ENCODE measurements at places on chromosomes 3 and 15.

DNA sequence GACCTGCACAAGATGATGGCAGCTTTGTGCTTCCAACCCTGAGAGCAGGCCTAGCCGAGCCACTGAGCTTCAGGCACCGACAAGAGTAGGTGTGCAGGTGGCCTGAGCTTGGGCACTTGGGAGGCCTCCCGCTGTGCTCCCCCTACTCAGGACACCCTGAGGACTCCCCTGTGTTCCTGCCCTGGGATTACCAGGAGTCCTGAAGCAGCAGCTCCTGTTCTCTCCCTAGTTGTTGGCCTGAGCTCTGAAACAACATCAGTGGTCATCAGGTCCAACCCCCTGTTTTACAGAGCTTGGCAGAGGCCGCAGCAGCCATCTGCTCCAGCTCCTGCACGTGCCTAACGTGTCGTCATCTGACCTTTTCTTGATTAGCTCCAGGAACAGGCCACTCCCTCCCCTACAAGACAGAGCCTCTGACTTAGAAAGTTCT is 8.0 kb upstream of the MESP2 start:
- no peak for DNase-seq

- DNase-seq: no peak
Measured at GRCh38 chr15:43325039-43325684, 5.2 kb downstream of the LCMT2 start.

GRCh38 chr3:175893566-175893965 is 1034.4 kb downstream of the NAALADL2 start:
- no peak for DNase-seq

- DNase-seq: no peak
Measured at GRCh38 chr3:124347418-124347817, 355.5 kb upstream of the ROPN1 start.

GRCh38 chr3:24161841-24162240 is 216.8 kb downstream of the NR1D2 start:
- DNase-seq: no peak

DNA sequence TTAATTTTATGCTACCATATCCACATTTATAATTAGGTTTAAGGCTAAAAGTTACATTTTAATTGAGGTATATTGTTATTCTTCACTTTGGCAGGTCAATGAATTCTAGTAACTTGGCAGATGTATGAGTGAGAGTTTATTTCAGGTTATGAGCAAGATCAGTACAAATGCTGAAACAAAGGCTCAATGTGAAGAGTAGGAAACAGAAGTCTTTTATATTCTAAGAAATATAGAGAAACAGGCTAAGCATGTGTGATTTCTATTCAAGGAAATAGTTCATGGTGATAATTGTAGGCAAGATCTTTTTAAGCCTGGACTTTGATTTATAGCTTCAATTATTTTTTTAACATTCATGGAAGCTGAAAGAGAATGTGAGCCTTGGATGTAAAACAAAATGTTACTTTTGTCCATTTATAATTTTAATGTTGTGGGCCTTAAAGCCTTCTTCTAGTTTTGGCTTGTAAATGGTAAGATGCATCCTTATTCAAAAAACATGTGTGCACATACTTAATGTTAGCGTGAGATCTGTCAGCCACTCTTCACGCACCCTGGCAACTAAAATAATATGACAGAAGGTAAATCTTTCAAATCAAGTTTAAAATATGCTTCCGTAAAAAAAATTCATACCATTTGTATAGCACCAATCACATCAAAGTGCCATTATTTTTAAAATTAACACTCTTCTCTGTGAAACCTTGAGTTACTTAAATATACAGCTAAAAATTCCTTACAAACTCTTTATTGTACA is 22.8 kb upstream of the OSTN start:
- DNase-seq: no peak

DNA sequence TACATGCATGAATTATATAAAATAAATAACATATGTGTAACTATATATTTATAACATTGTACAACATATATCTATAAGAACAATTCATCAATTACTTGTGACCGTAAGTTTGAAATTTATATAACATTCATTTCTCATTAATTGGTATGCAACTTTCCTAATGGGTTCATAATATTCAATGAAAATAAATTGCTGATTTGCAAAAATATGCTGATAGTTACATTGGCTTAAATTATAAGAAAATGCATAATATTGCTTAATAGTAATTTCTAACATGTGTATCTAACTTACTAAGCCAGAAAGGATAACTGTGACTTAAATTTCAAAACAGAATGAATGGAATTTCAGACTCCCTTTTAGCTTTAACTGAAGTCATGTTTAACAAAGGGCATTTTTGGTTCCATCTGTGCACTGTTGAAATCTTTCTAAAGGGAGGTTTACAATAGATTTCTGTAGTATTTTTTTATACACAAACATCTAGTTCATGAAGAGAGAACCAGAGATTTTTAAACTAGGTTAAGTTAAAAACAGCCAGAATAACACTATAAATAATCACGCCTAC is 310.9 kb downstream of the TBC1D5 start:
- no peak for DNase-seq

DNA sequence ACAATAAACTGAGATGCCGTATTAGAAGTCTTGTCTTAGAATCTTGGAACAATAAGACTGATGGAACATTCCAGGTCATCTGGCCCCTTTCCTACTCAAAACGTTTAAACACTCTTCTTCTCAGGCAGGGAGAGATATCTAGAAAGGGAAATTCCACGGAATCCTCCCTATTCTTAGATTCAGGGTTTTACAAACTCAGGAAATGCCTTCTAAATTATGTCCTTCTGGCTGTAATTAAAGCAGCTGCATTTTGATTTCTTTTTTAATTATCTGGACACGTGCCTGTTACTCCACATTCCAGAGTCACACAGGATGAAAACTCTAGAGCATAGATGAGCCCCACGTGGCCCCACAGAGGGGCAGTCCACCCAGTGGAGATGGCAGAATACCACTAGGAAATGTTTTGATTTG is 41.5 kb upstream of the MTMR10 start:
- DNase-seq: no peak

GRCh38 chr3:15591242-15591641 is 10.1 kb downstream of the HACL1 start:
- DNase-seq: no peak

DNA sequence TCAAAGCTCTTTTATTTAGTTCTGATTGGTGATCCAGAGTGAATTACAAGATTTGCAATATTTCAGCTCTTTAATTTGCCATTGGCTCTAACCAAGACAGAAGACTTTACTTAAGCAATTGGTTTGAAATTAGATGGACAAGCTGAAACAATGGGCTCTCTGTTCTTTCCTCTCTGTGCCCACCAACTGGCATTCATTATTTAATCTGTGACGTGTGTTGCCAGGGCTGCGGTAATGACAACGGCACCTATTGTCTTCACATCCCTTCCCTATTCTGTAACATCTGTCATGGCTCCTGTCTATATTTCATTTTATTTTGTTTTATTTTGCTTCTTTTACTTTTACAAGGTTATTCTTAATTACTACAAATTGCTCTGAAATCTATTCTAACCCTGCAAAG is 33.9 kb downstream of the PLD1 start:
- DNase-seq: no peak
